ENCODE measurements at places on chromosomes 16 and 17. TPM values are rescaled to one million over a fixed set of nuclear protein-coding genes. Genes with fewer than 3 reads are reported as not detected.

GRCh38 chr17:69733171-69734012 is 318.9 kb downstream of the MAP2K6 start:
- DNase-seq: peak; percentile 40

DNA sequence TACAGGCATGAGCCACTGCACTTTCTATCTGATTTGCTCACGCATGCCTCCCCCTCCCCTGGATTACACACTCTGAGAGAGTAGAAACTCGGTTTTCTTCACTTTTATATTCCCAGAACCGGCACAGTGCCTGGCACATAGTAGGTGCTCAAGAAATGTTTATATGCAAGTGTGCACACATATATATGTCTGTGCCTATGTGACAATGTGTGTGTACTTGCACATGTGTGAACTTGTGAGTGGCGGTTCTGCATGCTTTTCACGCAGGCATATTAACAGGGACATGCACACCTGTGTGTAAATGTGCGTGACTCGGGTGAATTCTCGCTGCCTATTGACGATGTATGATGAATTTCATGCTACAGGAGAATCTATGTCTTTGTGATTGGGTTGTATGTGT is 22.1 kb upstream of the IL21R start:
- no peak for DNase-seq

- DNase-seq: peak; percentile 73
These were observed 30.9 kb downstream of the PGS1 start for GRCh38 chr17:78409191-78409928.

DNA sequence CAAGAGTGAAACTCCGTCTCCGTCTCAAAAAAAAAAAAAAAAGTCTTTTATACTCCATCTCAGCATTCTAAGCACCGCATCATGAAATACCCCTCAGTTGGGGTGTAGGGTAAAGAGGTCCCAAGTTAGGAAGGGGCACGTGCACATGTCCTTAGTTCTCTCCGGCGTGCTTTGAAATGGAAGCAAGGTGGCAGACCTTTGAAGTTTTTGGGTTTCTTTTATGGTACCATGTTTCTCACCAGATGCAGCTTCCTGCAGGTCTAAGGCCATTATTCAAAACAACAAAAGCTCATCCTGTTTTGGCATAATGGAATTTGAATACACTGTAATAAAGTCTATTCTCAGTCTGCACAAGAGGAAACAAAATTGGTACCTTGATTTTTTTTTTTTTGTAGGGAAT is 9.6 kb downstream of the EMC8 start:
- no peak for DNase-seq

GRCh38 chr17:57406981-57407286 is 150.6 kb downstream of the MSI2 start:
- no peak for DNase-seq

DNA sequence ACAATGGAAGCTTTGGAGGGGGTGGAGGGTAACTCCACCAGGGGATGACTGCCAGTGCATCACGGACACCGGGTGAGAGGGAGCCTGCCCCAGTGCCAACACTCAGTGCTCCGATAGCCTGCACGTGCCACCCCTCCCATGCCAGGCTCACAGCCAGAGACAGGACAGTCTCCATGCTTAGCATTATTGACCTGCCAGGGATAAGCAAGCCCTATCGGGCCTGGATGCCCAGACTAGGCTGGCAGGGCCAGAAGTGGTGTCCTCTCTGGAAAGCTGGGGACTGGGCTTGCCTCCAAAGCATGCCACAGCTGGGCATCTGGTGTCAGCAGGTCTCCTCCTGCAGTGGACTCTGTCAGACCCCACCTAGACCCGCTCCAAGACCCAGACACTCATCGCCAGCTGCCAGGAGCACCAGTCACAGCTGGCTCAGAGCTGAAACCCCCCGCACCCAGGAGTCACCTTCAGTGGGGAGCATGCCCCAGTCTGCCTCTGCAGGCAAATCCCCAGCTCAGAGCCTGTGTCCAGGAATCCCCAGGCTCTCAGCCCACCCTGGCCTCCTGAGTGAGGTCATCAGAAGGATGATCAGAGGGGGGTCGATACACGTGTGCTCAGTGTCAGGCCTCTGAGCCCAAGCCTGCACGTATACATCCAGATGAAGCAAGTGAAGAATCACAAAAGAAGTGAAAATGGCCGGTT is 1.8 kb upstream of the RHBDF1 start:
- DNase-seq: no peak

DNA sequence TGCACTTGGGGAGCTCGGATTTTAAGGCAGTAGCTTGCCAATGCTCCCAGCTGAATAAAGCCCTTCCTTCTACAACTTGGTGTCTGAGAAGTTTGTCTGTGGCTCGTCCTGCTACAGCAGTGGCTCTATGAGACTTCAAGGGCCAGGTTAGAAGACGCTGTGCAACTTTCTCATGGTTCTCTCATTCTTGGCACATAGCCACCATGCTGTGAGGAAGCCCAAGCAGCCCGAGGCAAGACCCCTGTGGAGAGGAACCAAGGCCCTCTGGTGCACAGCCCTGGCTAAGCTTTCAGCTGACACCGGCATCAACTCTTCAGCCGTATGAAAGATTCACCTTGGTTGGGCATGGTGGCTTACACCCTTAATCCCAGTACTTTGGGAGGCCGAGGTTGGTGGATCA is 116.9 kb upstream of the EEF2KMT start:
- DNase-seq: no peak

DNA sequence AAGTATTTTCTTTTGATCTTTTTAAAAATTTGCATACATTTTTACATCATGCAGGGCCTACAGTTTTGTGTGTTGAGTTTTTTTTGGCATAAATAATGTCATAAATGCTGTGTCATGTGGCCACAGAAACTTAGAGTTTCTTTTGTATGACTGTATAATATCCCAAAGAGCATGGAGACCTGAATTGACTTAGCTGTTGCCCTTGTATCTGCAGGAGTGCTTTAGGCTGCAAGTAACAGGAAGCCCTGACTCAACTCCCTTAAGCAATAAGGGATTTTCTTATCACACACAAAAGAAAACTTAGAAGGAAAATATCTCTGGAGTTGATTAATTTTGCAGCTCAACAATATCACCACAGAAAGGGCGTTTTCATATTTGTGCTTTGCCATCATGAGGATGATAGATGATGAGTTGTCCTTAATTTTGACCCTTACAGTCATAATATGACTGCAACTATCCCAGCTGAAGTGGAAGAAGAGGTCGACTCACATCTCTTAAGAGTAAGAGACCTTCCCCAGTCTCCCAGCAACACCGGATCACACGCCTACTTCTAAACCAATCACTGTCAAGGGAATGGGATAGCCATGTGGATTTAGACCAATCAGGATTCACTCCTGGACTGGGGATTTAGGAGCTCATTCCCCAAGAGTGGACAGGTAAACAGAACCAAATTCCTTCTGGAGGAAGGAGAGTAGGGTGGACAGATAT is 138.9 kb downstream of the GSG1L start:
- DNase-seq: no peak

GRCh38 chr16:65489531-65490023 is 367.7 kb upstream of the CDH11 start:
- no peak for DNase-seq

DNA sequence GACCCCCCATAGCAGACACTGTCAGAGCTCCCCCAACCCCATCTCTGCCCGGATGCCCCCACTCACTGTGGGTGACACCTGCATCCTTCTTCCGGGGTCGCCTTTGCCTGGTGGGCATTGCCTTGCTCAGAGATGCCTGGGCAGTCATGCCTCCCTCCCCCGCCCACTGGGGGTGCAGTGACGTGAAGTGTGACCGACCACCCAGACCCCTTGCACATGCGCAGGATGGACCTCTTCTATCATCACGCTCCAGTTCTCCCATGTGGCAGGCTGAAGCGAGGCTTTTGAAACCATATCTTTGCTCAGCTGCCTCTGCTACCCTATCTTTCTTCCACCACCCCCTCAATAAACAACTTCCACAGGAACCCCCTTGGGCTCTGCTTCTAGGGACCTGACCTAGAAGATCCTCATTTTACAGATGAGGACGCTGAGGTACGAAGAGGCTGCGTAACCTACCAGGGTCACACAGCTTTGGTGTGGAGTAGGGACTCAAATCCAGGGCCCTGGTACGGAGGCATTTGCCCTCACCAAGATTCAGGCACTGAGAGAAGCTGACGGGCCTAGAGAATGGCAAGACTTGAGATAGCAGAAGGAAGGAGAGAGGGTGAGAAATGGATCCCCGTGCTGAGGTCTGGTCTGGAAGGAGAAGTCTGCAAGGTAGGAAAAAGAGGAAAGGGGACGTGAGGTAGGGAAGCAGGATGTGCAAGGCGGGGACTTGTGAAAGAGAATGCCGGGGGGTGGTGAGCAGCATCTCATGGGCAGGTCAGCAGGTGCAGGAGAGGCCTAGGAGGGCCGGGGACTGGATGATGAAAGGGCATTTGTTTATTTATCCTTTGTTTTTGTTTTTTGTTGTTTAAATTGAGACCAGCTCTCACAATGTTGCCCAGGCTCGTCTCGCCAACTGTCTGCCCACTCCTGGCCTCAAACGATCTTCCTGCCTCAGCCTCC is 14.4 kb downstream of the NLRC5 start:
- DNase-seq: no peak

DNA sequence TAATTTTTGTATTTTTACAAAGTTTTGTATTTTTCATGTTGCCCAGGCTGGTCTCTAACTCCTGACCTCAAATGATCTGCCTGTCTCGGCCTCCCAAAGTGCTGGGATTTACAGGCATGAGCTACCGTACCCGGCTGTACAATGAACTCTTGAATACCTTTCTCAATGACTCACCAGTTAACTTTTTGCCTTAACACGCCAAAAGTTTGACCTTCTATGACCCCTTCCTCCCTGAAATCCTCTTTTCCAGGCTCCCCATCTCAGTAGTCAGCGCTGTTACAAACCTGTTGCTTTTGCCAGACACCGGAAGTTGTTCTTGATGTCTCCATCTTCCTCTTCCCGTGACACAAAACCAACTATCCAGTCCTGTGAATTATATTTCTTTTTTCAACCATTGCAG is 158.1 kb upstream of the ASIC2 start:
- no peak for DNase-seq

- no peak for DNase-seq
These were observed 55.3 kb downstream of the TMEM132E start for GRCh38 chr17:34634551-34635160.

- no peak for DNase-seq
These were observed 149.1 kb downstream of the PRKCA start for GRCh38 chr17:66451188-66452149.

GRCh38 chr17:6670999-6671398 is 19.4 kb downstream of the C17orf100 start:
- DNase-seq: no peak

- DNase-seq: no peak
These were observed 33.7 kb downstream of the MBTPS1 start for GRCh38 chr16:84082835-84083569.

DNA sequence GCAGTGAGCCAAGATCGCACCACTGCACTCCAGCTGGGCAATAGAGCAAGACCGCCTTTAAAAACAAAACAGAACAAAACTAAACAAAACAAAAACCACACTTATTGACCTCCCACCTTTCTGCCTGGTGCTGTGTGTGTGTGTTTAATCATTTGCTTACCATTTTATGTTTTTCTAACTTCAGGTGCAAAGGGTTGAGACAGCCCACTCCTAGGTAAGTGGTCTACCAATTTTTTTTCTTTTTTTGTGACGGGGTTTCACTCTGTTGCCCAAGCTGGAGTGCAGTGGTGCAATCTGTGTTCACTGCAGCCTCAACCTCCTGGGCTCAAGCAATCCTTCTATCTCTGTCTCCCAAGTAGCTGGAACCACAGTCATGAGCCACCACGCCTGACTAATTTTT is 65.8 kb downstream of the SALL1 start:
- DNase-seq: no peak

GRCh38 chr17:2874189-2874686 is 78.0 kb downstream of the RAP1GAP2 start:
- DNase-seq: no peak

DNA sequence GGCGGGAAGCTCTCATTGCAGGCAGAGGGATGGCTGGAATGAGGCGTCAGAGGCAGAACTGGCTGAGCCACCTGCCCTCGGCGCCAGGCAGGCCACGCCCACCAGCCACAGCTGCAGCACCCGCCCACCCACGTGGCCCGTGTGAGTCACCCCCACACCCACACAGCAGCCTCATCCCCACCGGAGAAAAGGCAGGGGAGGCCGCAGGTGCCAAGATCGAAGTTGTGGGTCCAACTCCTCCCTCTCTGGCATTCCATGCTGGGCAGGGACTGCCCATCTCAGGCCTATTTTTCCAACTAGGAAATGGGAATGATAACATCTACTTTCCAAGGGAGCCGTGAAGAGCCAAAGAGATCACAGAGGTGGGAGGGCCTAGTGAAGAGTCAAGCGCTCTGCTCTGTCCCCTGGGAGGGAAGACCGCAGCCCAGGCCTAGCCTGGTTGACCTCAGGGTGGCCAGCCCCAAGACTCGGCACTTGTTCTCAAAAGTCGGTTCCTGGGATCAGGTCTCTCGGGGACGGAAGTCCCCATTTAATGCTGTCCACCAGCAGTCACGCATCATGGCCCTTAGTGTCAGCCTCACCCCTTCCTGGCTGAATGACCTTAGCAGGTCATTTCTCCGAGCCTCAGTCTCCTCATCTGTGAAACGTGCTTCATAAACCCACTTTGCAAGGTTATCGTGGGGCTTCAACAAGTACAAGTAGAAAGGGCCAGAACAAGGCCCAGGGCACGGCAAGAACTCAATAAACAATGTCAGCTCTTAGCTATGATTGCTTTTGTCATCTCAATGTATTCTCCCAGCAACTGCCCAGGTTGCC is at the start of gene TRPV3:
TSS of gene TRPV3 (minus strand) at position 45 of the 816 bp plus-strand sequence. CDS start 2,962 bp downstream, outside the sequence.
- no peak for DNase-seq

DNA sequence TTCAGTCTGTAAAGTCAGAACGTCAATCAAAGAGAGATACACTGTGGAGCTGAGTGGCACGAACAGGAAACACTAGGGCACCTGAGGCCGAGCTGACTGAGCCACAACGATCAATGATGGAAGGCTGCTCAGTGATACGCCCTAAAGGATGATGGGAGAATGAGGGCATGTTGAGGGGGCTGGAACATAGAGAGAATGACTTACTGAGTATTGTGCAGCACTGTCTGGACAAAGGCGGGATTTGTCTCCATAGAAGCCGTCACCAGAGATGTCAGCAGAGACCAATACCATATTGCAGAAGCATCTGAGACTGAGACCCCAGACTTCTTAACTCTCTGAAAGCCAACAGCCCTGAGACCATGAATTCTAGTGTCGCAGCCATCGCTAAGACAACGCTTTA is 33.4 kb downstream of the ZZEF1 start:
- DNase-seq: no peak

DNA sequence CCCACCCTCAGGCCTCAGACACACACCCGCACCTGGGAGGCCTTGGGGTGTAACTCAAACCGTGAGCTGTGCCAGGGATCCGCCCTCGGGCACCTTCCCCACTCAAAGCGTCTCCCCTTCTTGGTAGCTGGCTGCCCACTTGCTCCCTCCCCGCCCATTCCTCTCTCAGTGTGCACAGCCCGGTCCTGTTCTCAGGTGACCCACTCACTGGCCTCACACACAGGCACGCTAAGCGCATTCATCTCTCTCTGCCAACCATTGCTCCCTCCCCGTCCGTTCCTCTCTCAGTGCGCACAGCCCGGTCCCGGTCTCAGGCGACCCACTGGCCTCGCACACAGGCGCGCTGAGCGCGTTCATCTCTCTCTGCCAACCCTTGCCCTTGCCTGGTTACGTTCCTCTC is 20.8 kb downstream of the WDR45B start:
- no peak for DNase-seq

The FASN gene
- 62.7 TPM for total RNA-seq

The CCL16 gene
- total RNA-seq: not detected

The PRSS22 gene
- total RNA-seq: not detected

The ACSM2A gene
- not detected for total RNA-seq

The GLG1 gene
- total RNA-seq: 98.6 TPM

The PCGF2 gene
- 6.4 TPM for total RNA-seq

The ACSM2B gene
- not detected for total RNA-seq

The PKMYT1 gene
- 5.0 TPM for total RNA-seq

The SAP30BP gene
- 39.2 TPM for total RNA-seq
